Sciatic nerve (tissue), 2 donors: ENCODE measurements at places on chromosomes 7 and 10.

DNA sequence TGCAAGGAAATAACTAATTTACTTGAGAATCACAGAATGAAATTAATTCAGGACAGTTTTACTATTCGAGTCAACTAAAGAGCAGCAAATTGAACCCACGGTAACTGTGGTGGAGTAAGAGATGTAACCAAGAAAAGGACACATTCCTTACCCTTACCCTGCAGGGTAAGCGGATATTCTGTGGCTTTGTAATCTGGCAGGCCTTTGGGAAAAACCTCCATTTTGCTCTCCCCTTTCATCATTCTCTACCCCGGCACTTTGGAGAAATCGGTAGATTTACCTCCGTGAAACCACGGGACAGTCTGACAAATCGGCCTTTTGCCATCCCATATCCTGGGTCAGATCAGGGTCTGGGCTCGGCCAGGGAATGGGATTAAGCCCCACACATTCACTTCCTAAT, 18.4 kb downstream of the RCC1L start:
- DNase-seq = no peak

- DNase-seq = no peak
These were observed 214.1 kb downstream of the KLF6 start for GRCh38 chr10:3570855-3571266.

DNA sequence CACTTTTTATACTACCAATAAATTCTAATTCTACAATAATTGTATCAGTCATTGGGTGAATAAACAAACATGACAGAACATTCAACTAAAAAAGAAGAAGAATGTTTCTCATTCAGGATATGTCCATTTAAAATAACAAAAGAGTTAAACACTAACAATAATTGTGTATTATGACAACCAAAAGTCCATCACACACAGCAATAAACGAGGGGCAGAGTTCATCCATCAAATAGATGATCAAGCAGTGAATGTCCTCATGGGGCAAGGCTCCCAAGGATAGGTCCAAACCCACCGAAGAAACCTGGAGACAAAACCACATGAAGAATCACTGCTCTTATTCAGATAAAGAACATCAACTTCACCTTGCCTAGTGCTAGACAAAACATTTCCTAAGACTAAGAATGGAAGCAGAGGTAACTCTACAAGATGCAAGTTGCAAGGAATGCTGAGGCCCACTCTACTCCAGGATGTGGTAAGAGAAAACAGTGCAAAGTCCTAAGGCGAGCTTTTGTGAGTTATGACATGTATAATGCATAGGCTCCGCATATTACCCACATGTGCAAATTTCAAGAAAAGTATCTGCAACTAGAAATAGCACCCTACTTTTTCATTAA, 115.1 kb downstream of the PARD3 start:
- DNase-seq = no peak

- DNase-seq = no peak
These were observed 194.6 kb downstream of the COBL start for GRCh38 chr7:51121931-51122425.

DNA sequence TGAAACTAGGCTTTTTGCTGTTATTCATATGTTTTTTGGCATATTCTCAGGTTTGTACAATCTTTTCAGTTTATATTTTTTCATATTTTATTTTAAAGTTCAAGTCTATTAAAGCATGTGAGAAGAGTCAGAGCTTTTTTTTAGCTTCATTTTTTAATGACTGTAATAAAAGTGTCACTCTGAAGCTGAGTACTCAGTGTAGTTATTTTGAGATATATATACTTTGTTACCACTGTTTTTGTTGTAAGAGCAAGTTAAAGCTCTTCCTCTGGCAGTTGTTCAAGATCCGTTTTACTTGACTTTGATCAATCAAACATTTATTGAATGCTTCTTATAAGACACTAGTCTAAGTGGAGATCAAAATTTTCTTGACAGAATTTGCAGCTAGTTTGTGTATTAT, 37.5 kb downstream of the CASD1 start:
- no peak for DNase-seq
